Activated CD4-positive, alpha-beta T cell treated with anti-CD3 and anti-CD28 coated beads, Interleukin-2, amount 10 ng/mL, durations not matched to agents 7 days and 5 days (primary cell): ENCODE measurements at places on chromosomes 1 and 21.
A peak's percentile ranks its signal among the peaks of the same experiment; 100 is the strongest.

DNA sequence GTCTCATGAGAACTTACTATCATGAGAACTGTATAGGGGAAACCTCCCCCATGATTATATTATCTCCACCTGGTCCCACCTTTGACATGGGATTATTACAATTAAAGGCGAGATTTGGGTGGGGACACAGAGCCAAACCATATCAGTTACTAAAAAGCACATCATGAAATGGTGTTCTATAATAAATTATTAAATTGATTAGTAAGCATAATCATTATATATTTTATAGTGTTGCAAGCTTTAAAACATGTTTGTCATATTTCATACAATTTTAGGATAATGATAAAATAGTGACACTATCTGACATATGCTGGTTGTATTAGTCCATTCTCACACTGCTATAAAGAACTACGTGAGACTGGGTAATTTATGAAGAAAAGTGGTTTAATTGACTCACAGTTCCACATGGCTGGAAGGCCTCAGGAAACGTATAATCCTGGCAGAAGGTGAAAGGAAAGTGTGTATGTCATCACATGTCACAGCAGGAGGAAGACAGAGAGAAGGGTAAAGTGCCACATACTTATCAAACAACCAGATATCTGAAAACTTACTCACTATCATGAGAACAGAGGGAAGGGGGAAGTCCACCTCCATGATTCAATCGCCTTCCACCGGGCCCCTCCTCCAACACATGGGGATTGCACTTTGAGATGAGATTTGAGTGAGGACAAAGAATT, 539.2 kb upstream of the OLFM3 start:
- no peak for DNase-seq

DNA sequence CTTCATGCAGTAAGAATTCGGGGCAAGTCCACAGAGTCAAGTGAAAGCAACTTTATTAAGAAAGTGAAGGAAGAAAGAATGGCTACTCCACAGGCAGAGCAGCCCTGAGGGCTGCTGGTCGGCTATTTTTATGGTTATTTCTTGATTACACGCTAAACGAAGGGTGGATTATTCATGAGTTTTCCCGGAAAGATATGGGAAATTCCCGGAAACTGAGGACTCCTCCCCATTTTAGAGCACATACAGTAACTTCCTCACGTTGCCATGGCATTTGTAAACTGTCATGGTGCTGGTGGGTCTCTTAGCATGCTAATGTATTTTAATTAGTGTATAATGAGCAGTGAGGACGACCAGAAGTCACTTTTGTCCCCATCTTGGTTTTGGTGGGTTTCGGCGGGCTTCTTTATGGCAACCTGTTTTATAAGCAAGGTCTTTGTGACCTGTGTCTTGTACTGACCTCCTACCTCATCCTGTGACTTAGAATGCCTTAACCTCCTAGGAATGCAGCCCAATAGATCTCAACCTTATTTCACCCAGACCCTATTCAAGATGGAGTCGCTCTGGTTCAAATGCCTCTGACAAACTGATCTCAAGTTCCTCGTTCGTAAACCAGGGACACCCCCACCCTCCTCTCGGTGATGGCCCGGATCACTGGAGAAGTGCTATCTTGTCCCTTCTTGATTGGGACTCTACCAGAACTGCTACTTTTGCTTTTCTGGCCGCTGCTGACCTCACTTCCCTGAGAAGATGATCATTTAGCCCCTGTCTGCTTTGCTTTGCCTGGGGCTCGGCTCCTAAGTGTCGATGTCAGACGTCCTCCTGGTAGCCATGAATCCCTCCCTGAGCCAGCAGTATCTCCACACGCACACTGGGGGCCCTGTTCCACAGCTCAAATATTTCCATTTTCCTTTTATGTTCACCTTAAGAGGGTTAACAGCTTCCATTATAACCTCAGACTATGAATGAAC, 48.8 kb downstream of the CLSTN1 start:
- DNase-seq, result no peak

- peak; percentile 48 for DNase-seq
Measured at GRCh38 chr1:204445860-204446412, 34.3 kb upstream of the PPP1R15B start.

- no peak for DNase-seq
Measured at GRCh38 chr21:27265949-27266348, 299.1 kb upstream of the ADAMTS5 start.

DNA sequence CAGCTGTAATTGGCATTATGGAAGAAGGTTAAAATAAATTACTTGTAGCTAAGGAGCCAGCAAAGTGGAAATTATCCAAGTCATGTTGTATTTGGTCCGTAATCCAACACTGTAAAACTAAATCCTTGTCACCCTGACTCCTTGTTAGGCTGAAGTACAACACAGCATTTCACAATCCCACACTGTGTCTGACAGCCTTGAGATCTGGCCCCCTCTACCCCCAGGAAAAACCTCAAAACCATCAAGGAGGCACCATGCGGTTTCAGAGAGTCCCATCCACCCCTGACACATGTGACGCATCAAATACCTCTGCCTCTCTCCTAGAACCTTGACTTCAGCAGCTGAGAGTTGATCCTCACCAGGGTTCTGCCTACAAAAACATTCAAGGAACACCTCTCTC, 41.0 kb downstream of the LMX1A start:
- no peak for DNase-seq

DNA sequence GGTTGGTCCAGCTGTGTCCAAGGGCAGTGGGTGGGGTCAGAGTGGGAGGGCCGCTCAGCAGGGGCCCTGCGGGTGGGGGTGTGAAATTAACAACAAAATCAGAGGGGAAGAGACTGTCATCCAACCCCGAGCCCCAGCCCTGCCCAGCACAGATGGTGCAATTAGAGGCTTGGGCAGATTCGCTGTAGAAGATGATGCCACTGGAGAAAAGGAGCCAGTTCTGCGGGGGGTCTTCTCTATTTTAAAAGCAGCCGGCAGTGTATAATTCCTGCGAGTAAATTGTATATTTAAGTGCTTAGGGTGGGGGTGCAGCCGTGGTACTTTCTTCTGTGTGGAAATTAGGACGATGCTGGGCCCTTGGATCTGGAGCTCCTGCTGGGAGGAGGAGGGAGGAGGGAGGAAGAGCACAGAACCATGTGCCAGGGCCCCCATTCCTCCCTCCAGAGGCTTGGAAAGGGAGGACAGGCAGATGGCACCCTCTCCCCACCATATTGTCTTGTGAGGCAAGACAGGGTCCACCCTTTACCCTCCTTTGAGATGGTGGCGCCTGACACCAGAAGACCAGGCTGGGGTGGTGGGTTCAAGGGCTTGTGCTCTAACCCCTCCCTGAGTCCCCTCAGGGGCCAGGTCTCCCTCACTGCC, 89.2 kb downstream of the ACTL8 start:
- DNase-seq, result no peak
